Dorsolateral prefrontal cortex (tissue), 122 donors: ENCODE measurements at places on chromosomes 16 and 17. TPM values are rescaled to one million over a fixed set of nuclear protein-coding genes. Genes with fewer than 3 reads are reported as not detected.

DNA sequence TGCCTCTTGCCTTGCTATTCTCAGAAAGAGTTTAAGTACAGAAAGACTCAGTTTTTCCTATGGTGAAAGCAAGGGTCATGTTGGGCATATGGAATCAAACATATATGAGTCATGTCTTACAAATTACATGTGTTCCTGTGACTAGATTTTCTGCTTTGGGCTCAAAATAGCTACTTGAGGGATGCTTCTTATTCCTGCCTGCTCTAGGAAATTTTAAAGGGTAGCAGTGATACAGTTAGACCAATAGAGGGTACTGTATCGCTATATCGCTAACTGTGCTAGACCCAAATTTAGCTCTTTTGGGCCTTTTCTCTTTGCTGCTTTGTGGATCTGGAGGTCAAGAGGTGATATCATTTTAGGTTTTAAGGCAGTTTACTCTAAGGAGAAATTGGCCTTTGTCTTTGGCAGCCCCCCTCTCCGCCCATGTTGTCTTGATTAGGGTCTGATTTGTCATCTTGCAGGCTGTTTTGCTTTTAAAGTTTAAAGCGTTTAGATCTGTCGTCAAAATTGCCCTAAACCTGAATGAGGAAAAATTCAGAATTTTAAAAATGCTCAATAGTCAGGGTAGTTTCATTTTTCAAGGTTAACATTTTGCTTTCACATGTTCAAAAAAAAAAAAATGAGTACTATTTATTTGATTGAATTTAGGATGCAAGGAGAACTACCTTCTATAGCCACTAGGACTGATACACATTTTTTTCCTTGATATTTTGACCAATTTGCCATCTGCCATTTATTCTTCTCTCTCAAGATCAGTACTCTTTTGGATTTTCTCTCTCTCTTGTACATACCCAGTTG, 8.8 kb downstream of the NFATC3 start:
- no peak for DNase-seq

DNA sequence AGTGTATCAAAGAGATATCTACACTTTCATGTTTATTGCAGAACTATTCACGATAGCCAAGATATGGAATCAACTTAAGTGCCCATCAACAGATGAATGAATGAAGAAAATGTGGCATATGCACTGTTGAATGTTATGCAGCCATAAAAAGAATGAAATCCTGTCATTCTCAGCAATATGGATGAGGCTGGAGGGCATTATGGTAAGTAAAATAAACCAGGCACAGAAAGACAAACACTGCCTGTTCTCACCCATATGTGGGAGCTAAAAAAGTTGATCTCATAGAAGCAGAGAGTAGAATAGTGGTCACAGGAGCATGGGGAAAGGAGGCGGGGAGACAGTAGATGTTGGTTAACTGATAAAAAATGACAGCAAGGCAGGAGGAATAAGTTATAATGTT, 561.8 kb downstream of the TOX3 start:
- DNase-seq = no peak

- no peak for DNase-seq
These were observed 183.6 kb upstream of the CDH11 start for GRCh38 chr16:65305266-65305959.

- no peak for DNase-seq
These were observed 3.8 kb upstream of the SPEM1 start for GRCh38 chr17:7416323-7416722.

- DNase-seq = no peak
These were observed 53.4 kb downstream of the ARSG start for GRCh38 chr17:68344701-68345136.

- no peak for DNase-seq
These were observed 9.2 kb downstream of the STAT3 start for GRCh38 chr17:42378959-42379594.

DNA sequence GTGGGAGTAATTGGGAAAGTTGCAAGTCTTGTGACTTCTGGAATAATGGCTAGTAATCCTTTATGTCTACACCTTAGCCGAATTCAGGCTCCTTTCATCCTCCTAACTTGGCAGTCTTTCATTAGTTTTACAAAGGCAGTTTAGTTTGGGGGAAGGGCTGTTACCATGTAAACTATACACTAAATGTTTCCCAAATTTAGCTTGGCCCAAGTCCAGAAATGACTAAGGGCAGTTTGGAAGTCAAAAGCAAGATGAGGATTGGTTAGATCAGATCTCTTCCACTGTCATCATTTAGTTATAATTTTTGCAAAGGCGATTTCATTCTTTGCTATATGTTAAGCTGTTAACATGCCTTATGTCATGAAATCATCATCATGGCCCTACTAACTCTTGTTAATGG, 115.4 kb upstream of the CACNG3 start:
- no peak for DNase-seq

DNA sequence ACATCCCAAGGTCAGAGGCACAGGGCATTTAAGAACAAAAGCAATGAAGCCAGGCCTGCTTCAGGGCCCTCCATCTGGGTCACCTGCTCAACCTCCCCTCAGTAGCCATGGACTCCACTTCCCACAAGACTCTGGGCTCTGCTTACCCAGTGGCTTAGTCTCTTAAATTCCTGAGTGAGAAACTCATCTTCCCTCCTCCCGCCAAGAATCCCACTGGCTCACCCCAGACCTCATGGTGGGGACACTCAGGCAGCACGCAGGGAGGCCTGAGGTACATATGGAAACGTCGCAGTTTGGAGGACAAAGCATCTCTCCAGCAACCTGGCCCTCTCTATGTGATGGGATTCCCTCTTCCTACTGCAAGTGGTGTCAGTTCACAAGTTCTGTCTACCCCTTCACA, 326.7 kb upstream of the CDH5 start:
- no peak for DNase-seq

DNA sequence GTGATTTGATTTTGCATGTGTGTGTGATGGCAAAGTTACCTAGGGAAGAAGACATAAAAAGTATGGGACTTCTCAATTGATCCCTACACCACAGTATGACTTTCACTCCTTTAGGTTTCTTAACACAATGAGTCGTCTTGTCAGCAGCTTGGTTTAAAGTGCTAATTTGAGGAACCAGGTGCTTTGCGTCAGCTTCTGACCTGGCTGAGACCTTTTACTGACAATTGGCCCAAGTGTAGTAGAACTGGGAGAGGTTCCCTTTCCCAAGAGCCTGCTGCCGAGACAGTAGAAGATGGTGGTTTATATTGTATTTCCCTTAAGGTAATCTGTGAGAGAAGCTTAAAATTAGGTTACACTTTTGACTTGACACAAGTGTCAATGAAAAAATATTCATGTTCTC, 54.9 kb downstream of the LDHD start:
- no peak for DNase-seq

GRCh38 chr17:50638966-50639713, 4.5 kb downstream of the ABCC3 start:
- DNase-seq = peak; percentile 61

GRCh38 chr17:51456942-51457341, 196.6 kb downstream of the UTP18 start:
- DNase-seq = no peak

Gene HYDIN
- 46.8 TPM for total RNA-seq

Gene TPSD1
- 1.5 TPM for total RNA-seq

Gene FOXN1
- not detected for total RNA-seq
